ENCODE measurements at places on chromosomes 5 and 9. TPM values are rescaled to one million over a fixed set of nuclear protein-coding genes. Genes with fewer than 3 reads are reported as not detected.

The SIGMAR1 gene
- 27.2 TPM for total RNA-seq

The ZFP2 gene
- 0.44 TPM for total RNA-seq

The ZNF300 gene
- total RNA-seq: 9.4 TPM

The LEAP2 gene
- total RNA-seq: 3.3 TPM

The DDX4 gene
- not detected for total RNA-seq

The DIRAS2 gene
- not detected for total RNA-seq

The SLC6A19 gene
- total RNA-seq: not detected

The C9orf50 gene
- total RNA-seq: not detected

The ARSI gene
- not detected for total RNA-seq

The LECT2 gene
- total RNA-seq: not detected

The LYRM7 gene
- 11.9 TPM for total RNA-seq

The WDR38 gene
- total RNA-seq: not detected

DNA sequence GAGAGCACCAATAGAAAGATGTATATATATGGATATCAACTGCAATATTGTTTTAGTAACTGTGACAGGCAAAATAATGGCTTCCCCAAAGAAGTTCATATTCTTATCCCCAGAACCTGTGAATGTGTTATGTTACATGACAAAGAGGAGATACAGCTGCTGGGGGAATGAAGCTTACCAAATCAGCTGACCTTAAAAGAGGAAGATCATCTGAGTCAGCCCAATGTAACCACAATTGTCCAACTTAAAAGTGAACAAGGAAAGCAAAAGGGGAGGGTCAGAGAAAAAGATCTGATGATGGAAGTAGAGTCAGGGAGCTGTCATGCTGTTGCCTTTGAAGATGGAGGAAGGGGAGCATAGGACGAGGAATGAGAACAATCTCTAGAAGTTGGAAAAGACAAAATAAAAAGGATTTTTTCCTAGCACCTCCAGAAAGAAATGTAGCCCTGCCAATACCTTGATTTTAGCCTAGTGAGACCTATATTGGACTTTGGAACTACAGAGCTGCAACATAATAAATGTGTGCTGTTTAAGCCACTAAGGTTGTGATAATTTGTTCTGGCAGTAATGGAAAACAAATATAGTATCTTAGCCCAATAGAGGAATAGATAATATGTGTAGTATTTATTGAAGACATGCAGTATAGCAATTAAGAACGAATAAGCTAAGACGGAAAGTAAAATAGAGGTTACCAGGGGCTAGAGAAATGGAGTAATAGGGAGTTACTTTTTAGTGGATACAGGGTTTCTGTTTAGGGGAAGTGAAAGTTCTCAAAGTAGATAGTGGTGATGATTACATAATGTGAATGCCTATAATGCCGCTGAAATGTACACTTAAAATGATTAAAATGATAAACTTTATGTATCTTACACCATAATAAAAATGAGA is 115.9 kb downstream of the PIK3R1 start:
- DNase-seq: no peak

- DNase-seq: peak; percentile 83
Observed at GRCh38 chr5:139968547-139969261, 74.4 kb downstream of the NRG2 start.

- DNase-seq: no peak
Observed at GRCh38 chr5:149212198-149212951, 59.3 kb upstream of the AFAP1L1 start.

- DNase-seq: no peak
Observed at GRCh38 chr5:57834829-57835608, 352.4 kb upstream of the ACTBL2 start.

DNA sequence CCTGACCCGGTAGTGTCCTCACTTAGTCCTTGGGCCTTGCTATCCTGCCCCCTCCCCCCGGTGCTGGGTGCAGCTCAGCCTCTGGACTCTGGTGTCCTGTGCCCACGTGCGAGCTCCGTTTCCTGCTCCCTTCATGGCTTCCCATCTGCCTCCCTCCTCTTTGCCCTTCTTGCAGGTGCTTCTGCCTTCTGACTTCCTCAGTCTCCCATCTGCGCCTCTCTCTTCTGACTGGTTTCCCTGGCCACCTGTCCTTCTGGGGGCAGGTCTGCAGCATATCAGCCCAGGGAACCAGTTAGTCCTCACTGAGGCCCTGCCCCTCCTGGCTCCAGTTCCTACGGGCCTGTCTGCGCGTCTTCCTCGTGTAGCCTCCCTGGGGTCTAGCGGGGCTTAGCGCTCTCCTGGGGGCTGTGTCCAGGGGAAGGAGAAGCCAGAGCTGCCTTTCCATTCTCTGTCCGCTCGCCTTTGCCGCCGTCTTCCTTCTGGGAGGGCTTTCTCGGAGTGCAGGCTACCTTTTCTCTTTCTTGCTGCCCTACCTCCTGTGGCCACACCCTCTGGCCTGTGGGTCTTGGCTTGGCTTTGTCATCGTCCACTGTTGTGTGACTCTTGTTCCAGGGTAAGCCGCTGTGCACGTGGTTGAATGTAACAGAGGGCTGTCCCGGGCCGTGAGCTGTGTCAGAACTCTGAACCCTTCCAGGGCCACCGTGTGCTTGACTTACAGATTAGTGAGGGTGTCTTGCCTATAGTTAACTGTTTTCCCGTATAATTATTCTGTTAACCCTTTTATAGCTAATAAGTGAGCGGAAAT is 51.8 kb downstream of the EHMT1 start:
- no peak for DNase-seq

GRCh38 chr5:95948631-95949030 is 13.0 kb downstream of the ELL2 start:
- no peak for DNase-seq

DNA sequence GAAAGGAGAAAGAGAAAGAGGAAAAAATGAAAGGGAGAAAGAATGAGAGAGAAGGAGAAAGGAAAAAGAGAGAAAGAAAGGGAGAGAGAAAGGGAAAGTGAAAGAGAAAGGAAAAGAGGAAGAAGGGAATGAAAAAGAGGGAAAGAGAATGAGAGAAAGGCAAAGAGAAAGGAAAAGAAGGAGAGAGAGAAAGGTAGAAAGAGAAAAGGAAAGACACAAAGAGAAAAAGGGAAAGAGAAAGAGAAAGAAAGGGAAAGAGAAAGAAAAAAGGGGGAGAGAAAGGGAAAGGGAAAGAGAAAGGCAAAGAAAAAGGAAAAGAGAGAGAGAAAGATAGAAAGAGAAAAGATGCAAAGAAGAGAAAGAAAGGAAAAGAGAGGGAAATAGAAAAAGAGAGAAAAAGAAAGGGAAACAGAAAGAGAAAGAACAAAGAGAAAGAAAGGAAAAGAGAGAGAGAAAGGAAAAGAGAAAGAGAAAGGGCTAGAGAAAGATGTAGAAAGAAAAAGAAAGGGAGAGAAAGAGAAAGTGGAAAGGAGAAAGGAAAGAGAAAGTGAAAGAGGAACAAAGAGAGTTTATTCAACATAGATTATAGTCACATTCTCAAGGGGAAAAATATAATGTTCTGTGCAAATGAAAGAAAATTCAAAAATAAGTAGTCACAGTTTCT is 165.2 kb downstream of the TMEM38B start:
- no peak for DNase-seq

DNA sequence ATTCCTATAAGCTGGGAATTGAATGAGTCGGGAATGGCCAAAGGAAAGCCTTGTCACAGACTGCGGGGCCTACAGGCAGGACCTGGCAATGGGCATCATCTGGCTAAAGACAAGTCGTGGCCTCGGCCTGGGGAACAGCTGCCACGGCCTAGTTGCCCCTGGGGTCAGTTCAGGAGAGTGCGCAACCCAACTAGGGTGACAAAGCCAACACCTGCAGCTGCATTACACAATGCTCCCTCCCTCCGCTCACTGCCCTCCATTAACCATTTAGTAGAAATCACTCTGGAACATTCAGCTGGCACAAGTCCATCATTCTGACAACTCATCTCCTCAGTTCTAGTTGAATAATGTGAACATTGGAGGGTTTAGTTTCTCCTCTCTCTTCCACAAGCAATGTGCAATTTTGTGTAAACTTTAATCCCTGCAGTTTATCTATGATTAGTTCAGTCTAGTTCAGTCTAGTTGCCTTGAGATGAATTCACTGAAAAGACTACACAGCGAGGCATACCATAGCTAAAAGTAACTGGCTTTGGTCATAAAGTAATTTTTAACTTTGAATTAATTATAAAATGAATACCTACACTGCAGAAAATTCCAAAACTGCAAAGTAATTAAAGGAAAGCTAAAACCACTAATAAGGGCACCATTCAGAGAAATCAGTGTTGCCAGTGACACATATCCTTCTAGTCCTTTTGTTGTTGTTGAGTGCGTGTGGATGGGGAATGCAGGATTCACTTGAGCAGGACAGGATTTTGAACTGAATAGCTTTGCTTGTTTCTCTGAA is 5.1 kb downstream of the GLDC start:
- no peak for DNase-seq

GRCh38 chr9:97632248-97632984 is 752 bp downstream of the TSTD2 start:
- no peak for DNase-seq

- DNase-seq: no peak
Observed at GRCh38 chr9:27436234-27436633, 87.9 kb upstream of the IFNK start.

DNA sequence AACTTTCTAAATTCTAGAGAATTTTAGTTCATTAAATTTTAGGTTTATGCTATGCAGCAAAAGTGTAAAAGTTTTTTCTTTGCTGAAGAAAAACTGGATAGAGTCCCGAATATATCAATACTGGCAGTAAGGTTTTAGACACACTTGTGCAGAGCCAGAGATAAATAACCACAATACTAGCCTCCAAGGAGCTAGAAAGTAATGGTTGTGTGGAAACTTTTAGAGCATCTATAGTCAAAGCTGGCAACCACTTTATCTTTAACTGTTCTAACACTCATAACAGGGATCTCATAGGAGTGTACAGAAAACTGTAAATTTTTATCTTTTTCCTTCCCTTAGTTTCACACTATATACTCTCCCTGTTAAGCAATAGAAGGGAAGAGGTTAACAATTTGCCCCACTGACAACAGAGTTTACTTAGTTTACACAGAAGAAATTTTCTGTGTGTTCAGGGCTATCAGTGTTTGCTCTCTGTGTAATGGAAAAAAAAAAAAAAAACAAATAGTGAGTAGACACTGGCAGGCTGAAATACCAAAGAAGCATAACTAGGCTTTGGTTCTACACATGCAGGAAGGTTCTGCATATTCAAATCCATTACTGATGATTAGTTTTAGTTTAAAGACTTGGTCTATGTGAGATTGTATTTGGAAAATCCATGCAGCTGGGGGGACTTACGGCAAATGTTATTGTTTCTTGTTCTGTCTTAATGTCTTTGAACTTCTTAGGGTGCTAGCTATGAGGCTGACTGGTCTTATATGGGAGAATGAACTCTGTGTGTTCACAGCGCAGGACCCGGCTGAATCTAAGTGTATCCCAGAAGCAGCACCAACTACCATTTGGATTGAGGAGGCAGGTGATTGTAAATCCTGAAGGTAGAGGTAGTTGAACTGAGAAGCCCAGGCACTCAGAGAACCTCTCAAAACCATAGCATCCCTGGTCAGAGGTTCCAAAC is 187.6 kb downstream of the PCSK1 start:
- DNase-seq: no peak

- peak; percentile 15 for DNase-seq
Observed at GRCh38 chr5:670396-671270, 22.5 kb downstream of the TPPP start.

GRCh38 chr9:110886832-110887231 is 151.4 kb downstream of the LPAR1 start:
- DNase-seq: no peak

DNA sequence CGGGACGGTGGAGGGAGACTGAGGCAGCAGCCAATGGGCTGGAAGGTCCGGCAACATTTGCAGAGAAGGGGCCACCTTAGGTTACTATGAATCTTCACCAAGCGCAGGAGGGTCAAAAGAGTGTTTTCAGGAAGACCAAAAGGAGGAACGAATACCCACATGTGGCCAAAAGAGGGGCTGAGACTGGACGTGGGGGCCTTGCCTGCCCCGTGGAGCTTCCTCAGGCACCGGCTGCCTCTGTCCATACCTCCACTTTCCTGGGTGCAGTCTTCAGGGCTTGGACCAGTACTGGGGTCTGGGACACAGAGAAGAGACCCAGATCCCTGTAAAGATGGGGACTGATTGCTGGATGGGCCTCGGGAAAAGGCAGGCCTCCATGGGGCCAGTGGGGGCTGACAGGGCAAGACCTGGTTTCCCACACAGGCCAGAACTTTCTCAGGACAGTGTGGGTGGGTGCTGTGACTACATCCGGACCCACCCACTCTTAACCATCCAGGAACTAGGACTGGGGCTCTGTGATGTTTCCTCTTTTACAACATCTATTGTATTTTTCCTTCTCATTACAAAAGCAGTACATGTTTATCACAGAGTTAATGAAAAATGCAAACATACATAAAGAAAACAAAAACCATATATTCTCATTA is 294.7 kb downstream of the ZSWIM6 start:
- DNase-seq: no peak

GRCh38 chr5:55146543-55147151 is 13.3 kb upstream of the GPX8 start:
- DNase-seq: peak; percentile 35

DNA sequence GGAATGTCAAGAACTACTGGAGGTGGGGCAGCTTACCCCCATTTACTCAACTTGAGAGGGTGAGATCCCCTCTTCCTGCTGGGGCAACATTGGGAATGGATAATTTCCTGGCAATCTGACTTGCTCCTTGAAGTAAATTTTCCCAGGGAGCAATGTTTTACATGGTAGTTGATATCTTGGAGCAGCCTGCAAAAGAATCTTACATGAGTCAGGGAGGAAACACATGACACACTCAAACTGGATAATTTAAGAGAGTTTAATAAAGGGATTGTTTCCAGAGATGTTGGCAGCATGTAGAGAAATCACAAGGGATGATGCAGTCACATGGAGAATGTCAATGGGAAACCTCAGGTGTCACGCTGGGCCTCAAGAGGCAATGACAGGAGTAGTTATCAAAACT is 212.5 kb downstream of the GAS1 start:
- no peak for DNase-seq
